ENCODE measurements at places on chromosomes 1 and 21. TPM values are rescaled to one million over a fixed set of nuclear protein-coding genes. Genes with fewer than 3 reads are reported as not detected.
A peak's percentile ranks its signal among the peaks of the same experiment; 100 is the strongest.

DNA sequence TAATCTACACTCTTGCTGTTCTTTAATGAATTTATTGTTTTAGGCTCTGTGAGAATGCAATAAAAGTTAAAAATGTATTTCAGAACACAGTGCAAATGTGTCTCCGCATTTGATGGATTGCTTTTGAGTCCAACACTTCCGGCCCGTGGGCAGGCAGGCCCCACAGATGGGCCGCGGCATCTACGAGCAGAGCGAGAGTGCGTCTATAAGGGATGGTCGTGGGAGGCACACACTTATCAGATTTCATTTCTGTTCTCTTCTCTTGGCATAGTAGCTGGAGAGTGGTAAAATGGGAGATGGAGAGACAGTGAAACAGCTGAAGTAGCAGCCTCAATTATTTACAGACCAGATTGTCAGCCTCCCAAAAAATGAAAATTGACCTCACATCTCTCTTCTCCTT is 134.2 kb downstream of the NAV1 start:
- H3K27ac ChIP-seq, result no peak overlapping the region
- no peak for DNase-seq
- peaks cover 14% of the 10 kb centered on the region for H3K4me1 ChIP-seq
- H3K27me3 ChIP-seq, result peaks cover under 1% of the 10 kb centered on the region
- no peak overlapping the region for H3K4me3 ChIP-seq

DNA sequence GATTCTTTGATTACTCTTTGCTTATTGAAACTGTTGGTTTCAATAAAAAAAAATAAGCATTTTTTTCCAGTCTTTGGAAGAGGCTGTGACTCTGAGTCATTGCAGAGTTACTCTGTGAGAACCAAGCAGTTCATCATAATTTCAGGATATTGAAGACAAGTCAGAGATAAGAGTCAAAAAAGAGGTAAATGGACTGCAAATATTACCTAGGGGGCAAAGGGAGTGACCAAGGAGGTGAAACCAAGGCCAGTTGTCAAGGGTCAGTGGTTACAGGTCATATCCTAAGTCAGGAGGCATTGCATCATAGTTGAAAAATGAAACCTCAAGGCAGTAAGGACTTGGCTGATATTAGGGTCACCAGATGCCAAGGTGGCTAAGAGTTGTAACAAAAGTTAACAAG is 597.1 kb upstream of the USP24 start:
- no peak for DNase-seq
- H3K36me3 ChIP-seq, result no peaks in the 10 kb centered on the region
- H3K4me3 ChIP-seq, result no peak overlapping the region
- no peak overlapping the region for H3K27ac ChIP-seq
- no peaks in the 10 kb centered on the region for H3K27me3 ChIP-seq

DNA sequence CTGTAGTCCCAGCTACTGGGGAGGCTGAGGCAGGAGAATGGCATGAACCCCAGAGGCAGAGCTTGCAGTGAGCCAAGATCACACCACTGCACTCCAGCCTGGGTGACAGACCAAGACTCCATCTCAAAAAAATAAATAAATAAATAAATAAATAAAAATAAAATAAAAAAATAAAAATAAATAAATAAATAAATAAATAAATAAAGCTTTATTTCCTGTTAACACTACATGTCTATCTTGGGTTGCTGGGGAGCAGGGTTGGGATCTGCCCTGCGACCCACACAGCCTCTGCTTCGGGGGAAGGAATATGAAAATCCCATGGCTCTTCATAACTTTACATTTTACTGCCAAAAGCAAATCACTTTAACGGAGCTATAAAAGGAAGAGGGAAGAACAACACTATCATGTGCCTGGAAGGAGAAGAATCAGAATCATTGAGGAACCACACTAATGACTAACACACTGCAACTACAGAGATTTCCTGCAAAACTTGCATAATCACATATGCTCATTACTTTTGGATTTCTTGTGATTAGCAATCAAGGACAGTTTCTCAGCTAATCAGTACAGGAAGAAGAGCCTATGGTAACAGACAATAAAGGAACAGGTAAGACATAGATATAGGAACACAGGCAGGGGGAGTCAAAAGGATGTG is 72.8 kb upstream of the CD55 start:
- no peak overlapping the region for H3K4me3 ChIP-seq
- peaks cover 6% of the 10 kb centered on the region for H3K36me3 ChIP-seq
- no peak for DNase-seq
- no peaks in the 10 kb centered on the region for H3K27me3 ChIP-seq
- no peak overlapping the region for H3K27ac ChIP-seq

DNA sequence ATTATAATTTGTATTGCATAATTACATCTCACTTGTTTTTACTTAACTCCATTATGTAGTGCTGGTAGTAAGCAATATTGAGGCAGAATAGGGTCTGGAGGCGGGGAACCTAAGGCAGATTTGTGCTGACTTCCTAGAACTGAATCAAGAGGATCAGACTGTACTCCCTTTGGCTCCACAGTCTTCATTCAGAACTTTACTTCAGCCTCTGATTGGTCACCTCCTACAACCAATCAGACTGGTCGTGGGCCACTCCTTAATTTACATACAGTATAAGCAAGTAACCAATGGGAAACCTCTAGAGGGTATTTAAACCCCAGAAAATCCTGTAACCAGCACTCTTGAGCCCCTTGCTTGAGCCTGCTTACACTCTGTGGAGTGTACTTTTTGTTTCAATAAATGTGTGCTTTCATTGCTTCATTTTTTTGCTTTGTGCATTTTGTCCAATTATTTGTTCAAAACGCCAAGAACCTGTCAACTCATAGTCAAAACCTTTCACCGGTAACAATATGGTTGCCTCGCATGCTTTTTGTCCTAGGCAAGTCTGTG is 31.6 kb downstream of the ZBTB8OS start:
- no peaks in the 10 kb centered on the region for H3K4me1 ChIP-seq
- H3K27ac ChIP-seq, result no peak overlapping the region
- H3K27me3 ChIP-seq, result no peaks in the 10 kb centered on the region
- H3K36me3 ChIP-seq, result peaks cover 6% of the 10 kb centered on the region
- DNase-seq, result no peak

- DNase-seq, result no peak
- no peaks in the 10 kb centered on the region for H3K36me3 ChIP-seq
- no peak overlapping the region for H3K27ac ChIP-seq
- no peak overlapping the region for H3K4me3 ChIP-seq
- no peaks in the 10 kb centered on the region for H3K4me1 ChIP-seq
These were observed 74.0 kb downstream of the DMRTA2 start for GRCh38 chr1:50349242-50349565.

The TAL1 gene
- total RNA-seq, result not detected

DNA sequence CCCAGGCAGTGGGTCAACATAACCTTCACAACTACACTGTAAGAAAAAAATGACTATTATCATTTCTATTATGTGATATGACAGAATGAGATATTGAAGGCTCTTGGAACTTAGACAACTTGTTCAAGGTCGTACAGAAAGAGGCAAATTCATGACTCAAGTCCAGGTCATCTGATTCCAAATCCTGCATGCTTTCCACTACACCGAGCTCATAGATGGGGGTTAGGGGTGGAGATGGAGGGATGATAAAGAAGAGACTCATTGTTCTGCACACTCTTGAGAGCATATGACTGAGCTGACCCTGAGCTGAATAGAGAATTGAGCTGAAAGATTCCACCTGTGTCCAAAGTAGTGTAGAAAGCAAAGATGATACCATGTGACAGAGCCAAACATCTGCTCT is 2.8 kb downstream of the FCRL6 start:
- no peak overlapping the region for H3K27ac ChIP-seq
- no peaks in the 10 kb centered on the region for H3K36me3 ChIP-seq
- DNase-seq, result no peak
- peaks cover 100% of the 10 kb centered on the region for H3K27me3 ChIP-seq
- H3K4me3 ChIP-seq, result no peak overlapping the region
- H3K4me1 ChIP-seq, result no peaks in the 10 kb centered on the region

The IL22RA1 gene
- total RNA-seq, result 2.0 TPM

DNA sequence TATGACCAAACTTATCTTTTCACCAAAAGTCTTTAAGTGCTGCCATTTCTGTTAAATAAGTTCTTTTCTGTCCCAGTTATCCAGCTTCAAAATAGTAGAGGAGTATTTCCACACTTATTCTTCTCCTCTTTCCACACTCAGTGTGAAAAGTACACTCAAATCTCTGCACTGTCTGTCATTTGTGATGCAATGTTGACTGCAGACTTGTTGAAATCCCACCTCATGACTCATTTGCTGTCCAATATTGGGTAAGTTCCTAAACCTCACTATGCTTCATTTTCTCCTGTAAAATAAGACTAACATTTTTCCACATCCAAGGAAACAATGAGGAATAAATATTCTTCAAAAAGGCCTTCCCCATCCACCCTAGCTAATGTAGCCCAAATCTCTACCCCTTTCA is 17.5 kb downstream of the LRRIQ3 start:
- H3K27ac ChIP-seq, result no peak overlapping the region
- H3K4me1 ChIP-seq, result no peaks in the 10 kb centered on the region
- H3K4me3 ChIP-seq, result no peak overlapping the region
- no peaks in the 10 kb centered on the region for H3K36me3 ChIP-seq
- H3K27me3 ChIP-seq, result no peaks in the 10 kb centered on the region

DNA sequence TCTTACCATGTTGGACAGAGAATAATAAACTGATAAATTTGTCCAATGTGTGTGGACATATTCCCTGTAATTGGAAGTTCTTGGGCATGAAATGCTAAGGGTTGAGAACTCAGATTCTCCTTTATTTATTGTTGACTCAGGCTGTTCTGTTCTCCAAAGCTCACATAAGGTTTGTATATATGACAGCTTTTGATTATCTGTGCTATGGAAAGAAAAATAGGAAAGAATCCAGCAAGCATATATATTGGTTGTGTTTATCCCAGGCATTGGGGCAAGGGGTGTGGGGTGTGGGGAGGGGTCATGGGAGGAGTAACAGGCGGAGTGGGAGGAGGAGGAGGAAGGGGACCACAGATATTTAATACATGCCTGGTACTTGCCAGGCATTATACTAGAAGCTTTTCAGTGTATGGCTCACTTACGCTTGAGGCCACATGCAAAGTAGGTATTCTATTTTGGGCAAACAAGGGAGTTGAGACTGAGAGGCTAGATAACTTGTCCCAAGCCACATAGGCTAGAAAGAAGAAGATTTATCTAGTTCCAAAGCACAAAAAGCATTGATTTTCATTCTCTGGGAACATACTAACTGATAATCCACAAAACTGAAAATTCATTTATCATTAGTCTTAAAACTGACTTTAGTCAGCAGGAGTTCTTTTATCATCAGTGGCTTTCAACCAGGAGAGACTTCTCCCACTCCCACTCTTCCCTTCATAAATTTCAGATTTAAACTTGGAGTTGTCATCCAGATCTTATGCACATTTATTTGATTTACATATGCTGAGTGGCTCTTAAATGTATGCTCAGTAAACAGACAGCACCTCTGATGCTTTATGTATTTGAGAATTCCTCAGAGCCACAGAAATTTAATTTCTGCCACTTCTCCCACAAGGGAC is 27.2 kb downstream of the NGF start:
- no peaks in the 10 kb centered on the region for H3K36me3 ChIP-seq
- peaks cover 34% of the 10 kb centered on the region for H3K27me3 ChIP-seq
- no peak overlapping the region for H3K27ac ChIP-seq

DNA sequence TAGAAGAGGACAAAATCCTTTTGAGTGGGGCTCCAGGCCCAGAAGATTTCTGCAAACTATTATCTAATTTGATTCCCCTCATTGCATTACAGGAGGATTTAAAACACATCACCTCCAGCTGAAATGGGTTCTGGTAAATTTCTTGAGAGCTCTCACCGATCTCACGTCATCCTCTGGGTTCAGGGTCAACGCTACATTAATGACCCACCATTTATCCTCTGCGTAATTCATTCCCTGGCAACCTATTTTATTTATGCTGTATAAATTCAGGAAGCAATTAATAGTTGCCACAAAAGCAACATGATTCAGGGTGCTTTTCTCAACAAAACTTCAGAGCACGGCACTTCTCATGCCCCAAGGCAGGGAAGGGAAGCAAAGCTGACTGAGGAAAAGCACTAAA is 38.9 kb downstream of the LMX1A start:
- DNase-seq, result no peak
- peaks cover 85% of the 10 kb centered on the region for H3K27me3 ChIP-seq
- no peak overlapping the region for H3K27ac ChIP-seq
- H3K36me3 ChIP-seq, result no peaks in the 10 kb centered on the region
- no peak overlapping the region for H3K4me3 ChIP-seq

DNA sequence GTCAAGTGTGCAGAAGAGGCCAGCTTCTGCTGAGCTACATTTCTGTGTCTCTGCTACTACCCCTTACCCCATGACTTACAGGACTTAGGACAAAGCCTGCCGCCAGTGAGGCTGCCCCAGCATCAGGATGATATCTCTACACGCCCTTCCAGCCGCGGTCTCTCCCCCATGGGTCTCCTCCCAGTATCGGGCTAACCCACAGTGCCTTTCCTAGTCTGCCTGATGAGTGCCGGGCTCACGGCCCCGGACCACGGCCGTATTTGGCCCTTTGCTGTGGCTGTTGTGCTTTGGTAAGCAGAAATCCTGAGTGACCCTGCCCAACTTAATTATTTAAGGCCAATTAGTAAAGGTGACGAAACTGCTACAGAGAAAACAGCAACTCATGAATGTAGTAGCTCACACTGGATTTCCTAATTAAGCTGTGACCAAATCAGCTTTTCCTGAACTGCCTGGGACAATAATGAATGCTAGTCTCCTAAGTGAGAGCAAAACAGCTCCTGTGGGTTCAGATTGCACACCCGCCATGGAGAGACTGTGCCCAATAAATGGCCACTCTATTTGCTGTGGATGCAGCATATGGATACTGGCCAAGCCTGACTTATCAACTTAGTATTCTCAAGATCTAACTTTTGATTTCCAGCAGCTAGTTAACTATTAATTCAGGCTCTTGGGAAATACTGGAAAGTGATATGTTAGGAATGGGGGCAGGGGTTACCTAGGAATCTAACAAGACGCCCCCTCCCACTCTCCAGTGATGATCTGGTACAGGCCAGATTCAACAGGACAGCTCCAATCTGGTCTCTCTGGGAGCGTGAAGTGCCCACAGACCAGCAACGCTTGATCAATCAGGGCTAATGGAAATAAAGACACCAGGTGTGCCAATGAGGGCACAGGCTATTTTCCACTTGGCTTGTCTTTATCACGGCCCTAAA is 123.3 kb upstream of the IFFO2 start:
- H3K27ac ChIP-seq, result peak overlapping the region; percentile 64
- H3K36me3 ChIP-seq, result peaks cover 56% of the 10 kb centered on the region
- H3K4me1 ChIP-seq, result peaks cover 52% of the 10 kb centered on the region
- H3K27me3 ChIP-seq, result no peaks in the 10 kb centered on the region
- no peak for DNase-seq

The NTNG1 gene
- 1.5 TPM for total RNA-seq

The SLC30A10 gene
- 0.32 TPM for total RNA-seq

- DNase-seq, result no peak
- H3K27ac ChIP-seq, result no peak overlapping the region
- peaks cover 26% of the 10 kb centered on the region for H3K36me3 ChIP-seq
- no peaks in the 10 kb centered on the region for H3K27me3 ChIP-seq
- H3K4me3 ChIP-seq, result no peak overlapping the region
These were observed 1.4 kb upstream of the DPH2 start for GRCh38 chr1:43968348-43968948.

DNA sequence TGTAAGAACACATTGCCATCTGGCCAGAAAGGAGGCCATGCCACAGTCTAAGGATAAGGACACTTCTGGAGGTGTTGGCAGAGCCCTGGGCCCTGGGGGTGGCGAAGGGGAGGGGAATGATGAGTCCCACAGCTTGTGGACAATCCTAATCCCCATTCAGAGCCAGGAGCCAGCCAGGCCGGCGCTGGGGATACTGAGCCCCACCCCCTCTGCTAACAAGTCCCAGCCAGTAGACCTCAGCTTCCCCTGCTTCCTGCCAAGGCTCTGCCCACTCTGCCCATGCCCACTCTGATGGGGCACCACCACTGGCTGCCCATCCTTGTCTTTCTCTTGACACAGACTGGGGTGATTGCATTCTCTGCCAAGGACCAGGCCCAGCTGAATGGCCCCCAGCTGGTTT is 71.9 kb downstream of the NAV1 start:
- H3K27me3 ChIP-seq, result peaks cover 58% of the 10 kb centered on the region
- H3K27ac ChIP-seq, result no peak overlapping the region
- H3K4me1 ChIP-seq, result no peaks in the 10 kb centered on the region
